ENCODE measurements at places on chromosomes 16 and 17.
A peak's percentile ranks its signal among the peaks of the same experiment; 100 is the strongest.

DNA sequence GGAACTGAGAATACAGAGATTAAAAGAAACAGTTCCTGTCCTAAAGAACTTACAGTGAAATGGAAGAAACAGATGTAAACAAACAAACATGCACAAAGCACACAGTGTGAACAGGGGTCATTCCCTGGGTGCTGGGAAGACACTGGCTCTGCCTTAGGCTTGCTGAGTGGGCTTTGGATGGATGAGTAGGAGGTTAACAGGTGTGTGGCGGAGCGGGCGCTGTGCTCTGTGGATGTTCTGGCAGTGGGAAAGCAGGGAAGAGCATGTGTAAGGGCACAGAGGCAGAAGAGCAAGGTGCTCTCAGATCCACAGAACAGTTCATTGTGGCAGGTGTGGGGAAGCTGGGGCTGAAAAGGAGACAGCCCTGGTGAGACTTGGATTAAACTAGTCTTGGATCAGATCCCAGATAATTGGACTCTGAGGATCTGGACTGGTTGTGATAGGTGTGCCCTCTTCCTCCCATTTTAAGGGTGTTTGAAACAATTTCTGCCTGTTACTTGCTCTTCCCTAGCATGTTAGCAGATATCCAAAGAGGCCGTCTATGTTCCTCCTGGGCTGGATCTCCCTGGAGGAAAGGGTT lies 8.1 kb downstream of the HROB start:
- H3K4me1 ChIP-seq = peaks cover 6% of the 10 kb centered on the region
- no peak for DNase-seq
- H3K4me3 ChIP-seq = no peak overlapping the region
- H3K36me3 ChIP-seq = no peaks in the 10 kb centered on the region

DNA sequence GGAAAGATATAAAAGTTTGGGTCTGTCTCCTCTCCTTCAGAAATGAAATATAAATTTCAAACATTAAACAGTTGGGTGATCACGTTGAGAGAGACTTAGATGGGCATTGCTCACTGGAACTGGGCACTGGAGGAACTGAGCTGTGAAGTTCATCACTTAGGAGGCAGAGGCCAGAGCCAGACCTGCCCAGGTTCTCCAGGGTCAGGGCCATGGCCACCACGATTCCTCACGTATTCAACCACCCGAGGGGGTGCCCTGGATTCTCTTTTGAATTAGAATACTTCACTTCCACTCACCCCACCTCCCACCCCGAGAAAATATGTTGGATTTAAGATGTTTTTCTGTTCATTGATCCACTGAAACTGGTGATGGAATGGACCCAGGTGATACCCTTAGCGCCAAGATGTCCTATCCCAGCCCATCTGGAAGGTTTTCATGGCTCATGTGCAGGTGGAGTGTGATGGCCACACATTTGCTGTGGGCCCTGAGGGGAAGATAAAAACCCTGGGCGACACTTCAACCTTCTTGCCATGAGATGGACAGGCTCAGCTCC lies 6.1 kb downstream of the PRR29 start:
- no peak overlapping the region for H3K27ac ChIP-seq
- H3K27me3 ChIP-seq = peaks cover 4% of the 10 kb centered on the region
- H3K4me1 ChIP-seq = peaks cover 7% of the 10 kb centered on the region
- H3K36me3 ChIP-seq = no peaks in the 10 kb centered on the region

DNA sequence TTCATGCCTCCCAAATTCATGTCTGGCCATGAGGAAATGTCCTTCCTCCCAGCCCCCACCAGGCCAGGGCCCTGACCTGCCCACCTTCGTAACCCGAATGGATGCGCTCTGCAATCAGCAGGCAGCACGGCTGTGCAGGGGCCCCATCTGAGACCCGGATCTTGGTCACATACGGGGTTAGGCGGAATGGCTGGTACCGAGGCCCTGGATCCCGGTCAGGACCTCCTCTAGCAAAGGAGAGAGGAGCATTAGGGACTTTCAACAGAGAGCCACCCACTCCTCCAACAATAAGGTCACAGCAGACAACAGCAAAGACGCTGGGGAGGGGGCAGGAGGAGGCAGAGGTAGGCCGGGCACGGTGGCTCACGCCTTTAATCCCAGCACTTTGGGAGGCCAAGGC lies 3.6 kb downstream of the PER1 start:
- H3K4me3 ChIP-seq = no peak overlapping the region
- no peak for DNase-seq
- H3K27me3 ChIP-seq = peaks cover 4% of the 10 kb centered on the region
- no peak overlapping the region for H3K27ac ChIP-seq
- no peaks in the 10 kb centered on the region for H3K36me3 ChIP-seq

GRCh38 chr17:50768346-50768761 lies 1.0 kb upstream of the ANKRD40CL start:
- DNase-seq = peak; percentile 67
- no peaks in the 10 kb centered on the region for H3K36me3 ChIP-seq
- H3K27ac ChIP-seq = no peak overlapping the region
- no peaks in the 10 kb centered on the region for H3K27me3 ChIP-seq

- H3K36me3 ChIP-seq = peaks cover 6% of the 10 kb centered on the region
- no peaks in the 10 kb centered on the region for H3K27me3 ChIP-seq
- H3K4me3 ChIP-seq = no peak overlapping the region
- H3K27ac ChIP-seq = no peak overlapping the region
- H3K4me1 ChIP-seq = peaks cover 17% of the 10 kb centered on the region
Measured at GRCh38 chr17:78766743-78767294, 15.3 kb downstream of the CYTH1 start.

DNA sequence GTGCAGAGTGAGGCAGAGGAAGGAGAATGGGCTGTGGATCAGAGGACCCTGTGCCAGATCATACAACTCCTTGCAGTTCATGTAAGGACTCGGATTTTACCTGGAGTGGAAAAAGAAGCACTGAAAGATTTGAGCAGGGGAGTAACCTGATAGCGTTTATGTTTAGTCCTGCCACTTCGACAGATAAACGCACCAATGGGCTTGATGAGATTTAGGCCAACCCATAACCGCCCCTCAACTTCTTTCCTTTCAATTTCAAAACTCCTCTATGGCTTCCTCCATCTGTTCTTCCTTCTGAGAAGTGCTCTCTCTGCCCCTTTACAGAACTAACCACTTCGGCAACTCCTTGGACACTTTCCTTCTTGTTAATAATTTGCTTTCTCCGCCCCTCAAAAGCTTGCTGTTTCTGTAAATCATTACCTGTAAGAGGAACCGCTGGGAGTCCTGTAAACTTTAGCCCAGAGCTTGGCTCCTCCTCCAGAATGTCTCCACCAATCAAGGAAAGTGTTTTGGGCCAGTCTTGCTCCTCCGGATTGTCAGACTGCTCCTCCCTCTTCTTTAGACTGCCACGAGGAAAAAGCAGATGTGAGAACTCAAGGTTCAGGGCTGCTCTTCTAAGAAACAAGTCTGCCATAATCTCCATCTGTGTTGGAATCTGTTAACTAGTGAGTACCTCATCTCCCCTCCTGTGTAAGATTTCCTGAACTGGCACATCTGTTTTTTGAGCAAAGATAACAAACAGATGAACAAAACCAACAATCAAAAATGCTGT lies at the start of gene ACSM3:
TSS of gene ACSM3 (plus strand) at position 554 of the 772 bp plus-strand sequence. CDS start 6,021 bp downstream, outside the sequence.
- peak; percentile 68 for DNase-seq
- H3K27me3 ChIP-seq = no peaks in the 10 kb centered on the region
- peaks cover 8% of the 10 kb centered on the region for H3K4me1 ChIP-seq
- no peaks in the 10 kb centered on the region for H3K36me3 ChIP-seq

- H3K27ac ChIP-seq = no peak overlapping the region
- no peaks in the 10 kb centered on the region for H3K4me1 ChIP-seq
- H3K27me3 ChIP-seq = peaks cover 14% of the 10 kb centered on the region
- H3K4me3 ChIP-seq = no peak overlapping the region
Measured at GRCh38 chr16:83727018-83727417, 80.8 kb upstream of the HSBP1 start.

DNA sequence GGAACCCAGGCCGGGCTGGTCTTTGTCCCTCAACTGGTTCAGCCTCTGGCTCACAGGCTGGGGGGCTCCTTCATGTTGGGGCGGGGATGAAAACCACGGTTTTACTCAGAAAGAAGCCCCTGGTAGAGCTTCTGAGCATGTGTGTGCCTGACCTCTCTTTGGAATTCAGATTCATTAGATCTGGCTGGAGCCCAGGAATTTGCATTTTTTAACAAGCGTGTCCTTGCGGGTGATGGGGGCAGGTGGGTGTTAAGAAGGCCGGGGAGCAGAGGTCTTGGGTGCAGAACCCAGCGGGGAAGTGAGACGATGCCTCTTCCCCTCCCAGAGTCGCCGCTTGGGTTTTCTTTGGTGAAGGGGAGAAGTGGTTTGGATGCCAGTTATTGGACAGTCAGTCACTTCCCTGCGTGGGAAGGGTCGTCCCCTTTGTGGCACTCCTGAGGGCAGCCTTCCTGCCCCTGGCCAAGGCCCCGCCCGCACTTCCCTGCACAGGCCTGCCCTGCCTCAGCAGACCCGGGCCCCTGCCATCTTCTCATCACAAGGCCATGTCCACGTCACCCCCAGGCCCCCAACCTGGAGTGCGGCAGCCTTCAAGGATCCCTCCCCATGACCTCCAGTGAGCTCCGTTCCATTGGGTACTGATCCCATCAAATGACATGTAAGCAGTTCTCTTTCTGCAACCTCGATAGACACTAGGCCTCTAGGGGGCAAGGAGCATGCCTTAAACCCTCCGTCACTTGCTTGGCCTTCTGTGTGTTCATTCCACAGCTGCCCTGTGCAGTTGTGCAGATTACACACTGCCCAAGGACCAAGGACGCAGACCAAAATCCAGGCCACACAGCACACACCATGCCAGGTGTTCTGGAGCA lies 177.7 kb upstream of the CIBAR2 start:
- no peak overlapping the region for H3K27ac ChIP-seq
- peak overlapping the region; percentile 20 for H3K4me3 ChIP-seq
- no peak for DNase-seq
- H3K36me3 ChIP-seq = peaks cover 1% of the 10 kb centered on the region
- peaks cover 38% of the 10 kb centered on the region for H3K4me1 ChIP-seq

DNA sequence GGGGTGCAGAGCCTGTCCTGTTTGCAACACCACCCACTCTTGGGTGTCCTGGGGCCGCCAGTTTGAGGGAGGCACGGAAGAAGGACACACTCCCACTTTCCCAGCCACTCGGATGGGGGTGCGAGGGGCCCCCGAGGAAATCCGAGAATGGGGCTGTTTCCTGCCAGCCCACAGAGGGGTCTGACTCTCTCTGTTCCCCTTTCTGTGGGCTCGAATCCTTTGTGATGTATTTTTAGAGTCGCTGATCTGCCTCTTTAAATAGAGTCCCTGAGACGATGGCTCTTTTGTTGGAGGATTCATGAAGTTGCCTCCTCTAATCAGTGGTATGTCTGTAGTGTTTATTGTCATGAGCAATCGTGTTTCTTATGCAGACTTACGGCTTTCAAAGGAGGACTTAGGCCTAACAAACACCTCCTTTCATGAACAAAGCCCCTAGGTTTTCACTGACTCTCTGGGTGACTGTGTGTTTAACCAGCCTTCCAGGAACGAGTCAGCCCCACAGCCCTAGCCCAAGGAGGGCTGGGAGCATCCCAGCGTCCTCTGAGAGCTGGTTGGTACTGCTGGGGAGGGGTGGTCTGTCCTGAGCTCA lies 29.1 kb downstream of the CIBAR2 start:
- peaks cover 43% of the 10 kb centered on the region for H3K4me1 ChIP-seq
- H3K4me3 ChIP-seq = peak overlapping the region; percentile 2
- no peaks in the 10 kb centered on the region for H3K27me3 ChIP-seq
